CD4-positive, alpha-beta T cell treated with Interleukin-10 for 1 hour (primary cell): ENCODE measurements at places on chromosomes 2 and 18.

DNA sequence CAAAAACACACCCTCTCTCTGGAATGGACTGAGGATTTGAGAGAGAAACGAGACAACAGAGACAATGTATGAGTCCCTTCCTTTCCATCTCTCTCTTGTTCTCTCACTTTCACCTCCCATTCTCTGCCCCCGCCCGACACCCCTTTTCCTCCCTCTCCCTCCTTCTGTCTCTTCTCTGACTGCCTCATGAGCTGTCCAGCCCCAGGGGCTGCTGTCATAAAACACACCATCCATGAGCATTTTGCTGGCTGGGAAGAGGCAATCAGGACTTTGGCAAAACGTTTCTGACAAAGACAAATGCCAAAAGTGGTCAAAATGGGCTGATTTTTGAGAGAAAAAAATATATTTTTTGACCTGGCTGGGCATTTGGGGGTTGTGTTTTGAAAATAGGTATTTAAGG, 377.2 kb downstream of the EN1 start:
- no peak for DNase-seq

GRCh38 chr2:228703152-228703551, 521.7 kb upstream of the SPHKAP start:
- no peak for DNase-seq

GRCh38 chr2:177165721-177166711, 46.6 kb upstream of the HNRNPA3 start:
- DNase-seq, result peak; percentile 36

DNA sequence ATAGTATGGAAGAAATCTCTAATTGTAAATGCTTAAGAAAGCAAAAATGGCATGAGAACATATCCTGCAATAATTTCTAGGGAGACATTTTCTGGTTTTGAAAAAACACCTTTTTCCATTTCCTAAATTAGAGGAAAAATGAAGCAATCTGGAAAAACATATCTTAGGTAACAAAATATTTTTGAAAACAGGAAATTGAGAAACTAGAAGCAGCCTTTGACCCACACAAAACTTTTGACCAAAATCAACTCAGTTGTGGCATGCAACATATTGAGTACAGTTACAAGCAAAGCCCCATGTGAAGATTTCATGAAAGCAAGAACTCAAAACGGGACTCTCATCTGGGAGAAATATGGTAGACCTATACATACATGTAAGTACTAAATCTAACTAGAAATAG, 28.6 kb upstream of the CHAC2 start:
- DNase-seq, result no peak

GRCh38 chr2:54059986-54060385, 55.4 kb upstream of the ACYP2 start:
- DNase-seq, result no peak

DNA sequence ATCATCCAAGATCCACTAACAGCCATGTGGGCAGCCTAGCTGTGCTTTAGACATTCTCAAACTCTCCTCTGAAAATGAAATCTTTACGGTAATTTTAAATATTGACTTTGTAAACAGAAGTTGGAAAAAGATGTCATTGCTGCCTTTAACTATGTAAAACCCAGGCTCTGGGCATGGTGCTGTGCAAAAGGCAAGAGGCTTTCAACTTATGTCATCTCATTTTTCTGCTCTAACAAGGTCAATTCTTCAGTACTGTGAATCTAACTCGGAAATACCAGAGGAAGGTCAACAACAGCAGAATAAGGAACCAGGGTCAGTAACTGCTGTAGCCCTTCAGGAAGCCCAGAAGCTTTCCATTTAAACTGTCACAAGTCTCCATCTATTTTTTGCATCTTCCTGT, 37.0 kb upstream of the MPP4 start:
- no peak for DNase-seq

DNA sequence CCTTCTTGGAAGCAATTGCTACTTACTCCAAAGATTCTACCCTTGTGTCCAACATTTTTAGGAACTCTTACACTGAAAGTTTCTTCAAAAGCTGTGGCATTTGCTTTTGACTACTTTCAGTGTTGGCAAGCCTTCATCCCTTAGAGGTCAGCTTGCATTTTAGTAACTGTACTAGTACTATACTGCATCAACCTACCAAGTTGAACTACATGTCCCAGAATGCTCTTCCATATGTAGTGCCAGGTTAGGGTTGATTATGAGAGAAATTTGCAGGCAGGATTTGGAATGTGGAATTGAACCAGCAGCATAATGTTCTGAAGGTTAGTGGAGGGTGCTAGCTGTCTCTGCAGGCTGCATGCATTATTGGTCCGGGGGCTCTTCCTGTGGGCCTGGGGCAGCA, 218.3 kb upstream of the FBXO11 start:
- no peak for DNase-seq

DNA sequence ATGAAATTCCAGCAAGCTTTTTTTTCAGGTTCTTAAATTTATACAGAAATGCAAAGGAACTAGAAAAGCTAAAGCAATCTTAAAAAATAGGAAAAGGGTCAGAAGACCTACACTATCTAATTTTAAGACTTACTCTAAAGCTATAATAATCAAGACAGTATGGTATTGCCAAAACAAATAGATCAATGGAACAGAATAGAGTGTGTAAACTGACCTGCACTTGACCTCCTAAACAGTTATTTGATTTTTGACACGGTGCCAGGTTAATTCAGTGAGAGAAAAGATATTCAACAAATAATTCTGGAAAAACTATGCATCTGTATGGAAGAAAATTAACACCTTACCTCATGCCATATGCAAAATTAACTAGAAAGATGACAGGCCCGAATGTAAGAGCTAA, 73.6 kb downstream of the OLA1 start:
- DNase-seq, result no peak

- no peak for DNase-seq
Observed at GRCh38 chr2:134758633-134759032, 39.8 kb upstream of the TMEM163 start.

DNA sequence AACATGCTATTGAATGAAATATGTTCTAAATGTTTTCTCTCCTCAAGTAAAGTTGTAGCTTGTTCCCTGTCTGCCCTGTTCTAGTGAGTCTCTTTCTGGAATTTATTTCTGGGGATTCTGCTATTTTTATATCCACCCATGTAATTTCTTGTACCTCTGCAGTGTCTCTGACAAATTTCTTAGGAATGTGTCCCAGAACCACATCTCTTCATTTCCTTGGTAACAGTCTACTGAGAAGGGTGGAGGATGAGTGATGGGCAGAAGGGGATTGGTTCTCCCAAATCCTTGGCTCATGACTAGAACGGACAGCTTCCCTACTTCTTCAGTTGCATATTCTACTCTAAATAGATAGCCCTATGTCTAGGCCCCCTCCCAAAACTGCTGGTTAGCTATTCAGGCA, 490.6 kb upstream of the LINC00305 start:
- DNase-seq, result no peak

DNA sequence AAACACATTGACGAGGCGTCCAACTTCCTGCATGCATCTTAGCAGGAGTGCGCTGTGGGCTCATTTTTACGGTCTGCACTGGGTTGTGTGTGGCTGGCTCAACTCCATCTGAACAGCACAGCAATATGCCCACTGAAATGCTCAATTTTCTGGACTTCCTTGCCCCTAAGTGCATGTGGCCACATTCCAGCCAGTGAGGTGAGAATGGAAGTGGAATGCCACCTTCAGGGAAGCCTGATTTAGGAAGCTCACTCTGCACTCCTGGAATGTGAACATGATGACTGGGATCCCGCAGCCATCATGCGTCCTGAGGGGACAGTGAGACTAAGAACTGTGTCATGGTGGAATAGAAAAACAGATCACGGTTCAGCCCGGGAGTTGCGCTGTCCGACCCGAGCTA, 76.2 kb downstream of the PSMG2 start:
- no peak for DNase-seq

GRCh38 chr2:203992509-203992908, 55.9 kb downstream of the ICOS start:
- DNase-seq, result no peak

GRCh38 chr2:164151522-164151921, 415.7 kb upstream of the FIGN start:
- no peak for DNase-seq

- no peak for DNase-seq
Observed at GRCh38 chr2:136000502-136000901, 15.1 kb upstream of the DARS1 start.

GRCh38 chr2:202844656-202845055, 26.9 kb downstream of the ICA1L start:
- DNase-seq, result no peak

- DNase-seq, result no peak
Observed at GRCh38 chr2:12733846-12734245, 17.1 kb downstream of the TRIB2 start.

DNA sequence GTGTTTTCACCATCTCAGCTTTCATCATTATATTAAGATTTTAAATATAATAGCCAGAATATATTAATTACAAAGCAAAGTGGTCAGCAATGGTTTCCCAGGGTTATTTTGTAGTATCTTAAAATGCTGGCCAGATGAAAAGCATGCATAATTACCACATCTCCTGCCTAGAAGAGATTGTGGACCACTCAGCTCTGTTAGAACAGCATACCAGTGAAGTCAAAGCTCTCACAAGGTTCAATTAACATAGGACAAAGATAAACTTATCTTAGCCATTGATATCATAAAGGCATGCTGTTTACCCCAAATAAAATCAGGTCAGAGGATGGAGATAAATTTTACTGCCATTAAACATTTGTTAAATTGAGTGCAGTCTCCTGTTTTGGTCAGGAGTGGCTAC, 19.3 kb upstream of the PDE1A start:
- no peak for DNase-seq

DNA sequence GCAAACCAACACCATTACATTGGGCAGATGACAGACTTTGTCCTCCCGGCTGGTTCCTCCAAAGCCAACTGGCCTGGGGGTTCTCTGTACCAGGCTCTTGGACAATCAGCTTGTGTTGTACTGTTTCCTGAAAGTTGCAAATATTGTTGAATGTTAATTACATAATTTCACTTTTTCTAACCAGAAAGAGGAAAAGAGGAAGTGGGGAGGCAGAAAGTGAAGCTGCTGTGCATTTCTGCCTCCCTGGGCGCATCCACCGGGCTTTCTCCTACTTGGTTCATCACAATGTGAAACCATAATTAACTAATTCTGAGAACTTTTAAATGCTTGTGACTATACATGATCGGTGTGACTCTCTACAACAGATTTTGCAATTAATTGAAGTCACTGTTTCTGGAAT, 10.1 kb downstream of the TWIST2 start:
- no peak for DNase-seq

DNA sequence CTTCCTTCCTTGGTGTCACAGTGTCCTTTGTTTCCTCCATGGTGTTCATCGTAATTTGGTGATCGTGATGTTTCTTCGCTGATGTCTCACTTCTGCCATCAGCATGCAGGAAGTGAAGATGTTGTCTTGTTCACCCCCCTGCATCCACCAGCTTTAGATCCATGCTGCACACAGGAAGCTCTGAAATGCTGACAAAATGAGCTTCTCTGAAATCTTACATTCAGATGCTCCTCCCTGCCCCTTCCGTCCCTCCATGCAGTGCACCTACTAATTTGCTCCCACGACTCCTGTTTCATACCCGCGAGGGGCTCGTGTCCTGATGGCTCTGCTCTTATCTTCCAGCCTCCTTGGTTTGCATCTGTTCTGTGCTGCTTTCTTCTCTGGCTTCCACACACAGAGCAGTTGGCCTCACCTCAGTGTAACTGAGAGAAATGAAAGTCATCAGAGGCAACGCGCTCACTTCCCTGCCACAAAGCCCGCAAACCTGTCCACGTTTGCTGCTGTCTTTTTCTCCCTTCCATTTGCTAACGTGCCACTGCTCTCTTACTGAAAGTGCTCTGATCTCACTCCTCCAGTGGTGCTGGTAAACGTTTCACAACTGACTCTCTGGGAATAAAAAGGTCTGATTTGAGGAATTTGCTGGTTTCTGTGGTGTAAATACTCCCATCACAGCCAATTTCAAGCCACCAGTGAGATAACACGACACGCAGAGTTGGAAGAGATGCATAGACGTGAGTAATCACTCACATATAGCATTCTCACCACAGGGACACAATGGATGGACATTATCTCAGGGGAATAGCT, 41.0 kb upstream of the MGAT4A start:
- peak; percentile 79 for DNase-seq

DNA sequence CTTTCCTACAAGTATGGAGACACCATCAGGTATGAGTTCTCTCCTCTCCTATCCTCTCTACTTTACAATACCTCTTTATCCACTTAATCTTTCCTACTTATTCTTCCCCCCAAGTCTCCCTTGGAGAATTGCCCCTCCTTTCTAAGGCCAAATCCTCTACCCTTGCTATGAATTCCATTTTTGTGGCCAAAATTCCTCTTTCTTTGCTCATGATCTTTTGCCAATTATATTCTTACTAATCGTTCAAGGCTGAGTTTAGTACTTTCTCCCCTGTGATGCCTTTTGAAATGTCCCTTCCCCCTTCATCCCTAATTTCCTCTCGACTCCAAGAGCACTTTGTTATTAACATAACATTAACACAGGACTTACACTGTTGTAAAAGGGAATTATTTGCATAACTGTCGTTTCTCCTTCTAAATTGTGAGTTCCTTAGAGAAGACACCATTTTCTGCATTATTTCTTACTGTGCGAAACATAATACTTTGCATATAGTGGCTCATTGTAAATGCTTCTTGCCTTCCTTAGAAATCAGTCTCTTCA, 133.4 kb downstream of the KCTD1 start:
- DNase-seq, result no peak

DNA sequence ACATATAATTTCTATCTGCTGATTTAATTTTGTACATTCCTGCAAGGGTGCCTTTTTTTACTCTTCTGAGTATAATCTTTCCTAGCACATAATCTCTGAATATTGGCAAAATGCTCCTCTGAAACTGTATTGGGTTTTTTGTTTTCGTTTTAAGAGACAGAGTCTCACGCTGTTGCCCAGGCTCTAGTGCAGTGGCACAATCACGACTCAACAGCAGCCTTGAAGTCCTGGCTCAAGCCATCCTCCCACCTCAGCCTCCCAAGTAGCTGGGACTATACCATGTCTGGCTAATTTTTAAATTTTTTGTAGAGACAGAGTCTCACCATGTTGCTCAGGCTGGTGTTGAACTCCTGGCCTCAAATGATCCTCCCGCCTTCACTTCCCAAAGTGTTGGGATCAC, 104.9 kb downstream of the SPTBN1 start:
- no peak for DNase-seq

DNA sequence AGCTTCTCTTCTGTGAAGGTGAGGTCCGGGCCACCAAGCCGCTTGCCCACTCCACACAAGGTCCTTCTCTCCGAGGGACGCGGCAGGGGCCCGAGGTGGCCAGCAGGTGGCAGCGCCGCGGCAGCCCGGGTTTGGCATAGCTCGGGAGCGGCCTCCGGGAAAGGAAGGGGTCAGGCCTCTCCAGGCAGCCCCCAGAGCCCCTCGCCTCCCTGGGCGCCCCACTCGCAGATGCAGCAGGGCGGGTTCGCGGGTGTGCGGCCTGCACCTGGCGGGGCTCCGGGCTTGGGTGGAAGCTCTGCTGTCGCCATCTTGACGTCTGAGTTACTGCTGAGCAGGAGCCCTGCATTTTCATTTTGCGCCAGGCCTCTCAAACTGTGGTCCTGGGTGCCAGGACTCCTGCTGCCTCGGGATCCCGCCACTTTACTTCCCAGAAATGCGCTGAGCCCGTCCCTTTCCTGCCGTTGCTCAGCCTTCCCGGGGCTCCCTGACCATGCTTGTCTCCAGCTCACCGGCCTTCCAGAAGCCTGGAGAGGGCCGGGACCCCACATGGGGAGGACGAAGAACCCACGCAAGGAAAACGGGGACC, 18.6 kb upstream of the NCL start:
- DNase-seq, result peak; percentile 76
